Fibroblast of skin of back (primary cell): ENCODE measurements at places on chromosomes 16 and 17.
A peak's percentile ranks its signal among the peaks of the same experiment; 100 is the strongest.

GRCh38 chr17:35062308-35062707 lies 1.2 kb downstream of the RFFL start:
- no peak for DNase-seq

GRCh38 chr17:63001689-63002394 lies 35.8 kb downstream of the TANC2 start:
- no peak for DNase-seq

GRCh38 chr16:83305092-83305491 lies 502.7 kb upstream of the HSBP1 start:
- peak; percentile 94 for DNase-seq

- no peak for DNase-seq
Measured at GRCh38 chr16:81456523-81457325, 12.1 kb downstream of the CMIP start.

GRCh38 chr16:67391424-67392300 lies 1.6 kb downstream of the TPPP3 start:
- DNase-seq, result no peak

GRCh38 chr16:81296631-81297030 lies 18.1 kb upstream of the GAN start:
- DNase-seq, result no peak

- no peak for DNase-seq
Measured at GRCh38 chr17:6392609-6393350, 42.1 kb downstream of the AIPL1 start.

DNA sequence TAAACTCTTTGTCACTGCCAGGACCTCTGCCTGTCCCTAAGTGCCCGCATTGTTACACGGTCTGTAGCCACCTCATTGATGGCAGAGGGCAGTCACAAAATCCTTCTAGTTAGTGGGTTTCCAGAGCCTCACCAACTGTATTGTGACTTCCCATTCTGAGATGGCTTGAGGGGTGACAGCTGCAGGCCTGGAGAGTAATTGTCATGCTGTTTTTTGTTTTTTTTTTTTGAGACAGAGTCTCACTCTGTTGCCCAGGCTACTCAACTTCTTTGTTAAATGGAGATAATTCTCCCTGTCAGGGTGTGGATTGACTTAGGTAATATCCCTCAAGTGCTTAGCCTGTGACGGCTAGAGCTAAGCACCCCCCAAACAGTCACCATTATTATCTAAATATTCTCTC lies 77.9 kb downstream of the SDR42E1 start:
- no peak for DNase-seq

- DNase-seq, result no peak
Measured at GRCh38 chr17:34140006-34140405, 115.1 kb upstream of the CCL2 start.

GRCh38 chr17:74419928-74420411 lies 11.9 kb upstream of the GPRC5C start:
- DNase-seq, result no peak

- no peak for DNase-seq
Measured at GRCh38 chr16:3492356-3492755, 2.9 kb downstream of the C16orf90 start.

- DNase-seq, result no peak
Measured at GRCh38 chr16:378821-379182, 3.0 kb downstream of the PGAP6 start.
